ENCODE measurements at places on chromosomes 3 and 15. TPM values are rescaled to one million over a fixed set of nuclear protein-coding genes. Genes with fewer than 3 reads are reported as not detected.

GRCh38 chr15:43517354-43518196 lies at the start of gene MAP1A:
MAP1A (plus strand) TSS chr15:43517608; CDS start chr15:43521474, 3,866 bp downstream.
- no peaks in the 10 kb centered on the region for H3K36me3 ChIP-seq
- H3K4me3 ChIP-seq = peak within 1 kb of the TSS; percentile 46
- H3K4me1 ChIP-seq = peaks cover 10% of the 10 kb centered on the region
- H3K27me3 ChIP-seq = no peaks in the 10 kb centered on the region

DNA sequence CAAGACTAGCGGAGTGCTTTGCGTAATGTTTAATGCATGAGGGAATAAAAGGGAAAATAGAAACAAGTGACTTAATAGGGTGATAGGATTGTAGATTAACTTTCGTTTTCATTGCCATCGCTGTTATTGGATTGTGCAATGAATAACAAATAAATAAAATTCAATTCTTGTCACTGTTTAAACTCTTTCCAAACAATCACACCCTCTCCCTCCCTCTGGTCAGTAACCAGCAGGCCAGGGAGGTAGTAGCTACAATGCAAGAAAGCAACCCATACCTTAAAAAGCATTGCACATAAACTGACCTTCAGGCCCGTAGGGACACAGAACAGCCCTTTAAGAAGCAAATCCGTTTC lies 705 bp upstream of the TFRC start:
- no peaks in the 10 kb centered on the region for H3K27me3 ChIP-seq
- H3K36me3 ChIP-seq = no peaks in the 10 kb centered on the region
- H3K4me3 ChIP-seq = peak overlapping the region; percentile 98
- no peak for DNase-seq

DNA sequence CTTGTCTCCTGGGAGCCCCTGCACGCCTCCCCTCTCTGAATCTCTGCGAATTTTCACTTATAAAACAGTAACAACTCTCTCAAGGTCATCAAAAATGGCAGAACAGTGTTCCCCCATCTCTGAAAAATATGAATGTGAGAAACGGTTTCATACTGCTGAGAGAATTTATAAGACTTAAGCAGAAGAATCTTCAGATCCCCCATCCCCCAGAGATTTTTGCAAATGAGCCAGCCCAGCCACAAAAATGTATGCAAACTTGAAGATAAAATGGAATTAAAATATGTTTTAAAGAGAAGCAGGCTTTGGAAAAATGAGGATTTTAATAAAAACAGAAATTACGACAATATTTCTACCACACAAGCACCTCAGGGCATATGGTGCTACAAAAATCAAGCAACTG lies 173.0 kb downstream of the STT3B start:
- no peak overlapping the region for H3K4me3 ChIP-seq
- H3K36me3 ChIP-seq = no peaks in the 10 kb centered on the region
- H3K4me1 ChIP-seq = peaks cover 31% of the 10 kb centered on the region

The PODXL2 gene
- 10.0 TPM for polyA plus RNA-seq

The SCG5 gene
- polyA plus RNA-seq = 34.1 TPM

The SKOR1 gene
- 0.05 TPM for polyA plus RNA-seq

The ELL3 gene
- 4.7 TPM for polyA plus RNA-seq

- H3K4me1 ChIP-seq = no peaks in the 10 kb centered on the region
- H3K27me3 ChIP-seq = no peaks in the 10 kb centered on the region
- H3K36me3 ChIP-seq = no peaks in the 10 kb centered on the region
- H3K4me3 ChIP-seq = no peak overlapping the region
Measured at GRCh38 chr3:153961494-153961893, 159.7 kb upstream of the ARHGEF26 start.

DNA sequence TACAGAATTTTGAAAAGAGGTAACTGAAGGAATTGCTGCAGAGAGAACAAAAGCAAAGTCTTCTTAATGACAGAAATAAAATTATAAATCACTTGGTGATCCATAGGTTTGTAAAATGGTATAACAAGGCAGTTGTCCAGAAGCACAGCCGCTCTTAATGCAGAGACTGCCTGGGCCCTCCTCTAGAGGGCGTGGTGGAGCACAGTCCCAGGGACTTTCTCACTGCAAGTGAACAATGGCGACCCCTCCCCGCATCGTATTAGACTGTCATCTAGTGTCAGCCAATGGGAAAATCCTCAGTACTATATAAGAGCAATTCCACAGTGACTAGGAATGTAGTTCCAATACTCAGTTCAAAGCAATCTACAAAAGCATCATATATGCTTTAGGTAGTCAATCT lies 26.4 kb upstream of the ZBED2 start:
- no peaks in the 10 kb centered on the region for H3K27me3 ChIP-seq
- H3K4me3 ChIP-seq = no peak overlapping the region
- no peaks in the 10 kb centered on the region for H3K4me1 ChIP-seq
- DNase-seq = no peak

- no peaks in the 10 kb centered on the region for H3K27me3 ChIP-seq
- no peak overlapping the region for H3K27ac ChIP-seq
- no peak overlapping the region for H3K4me3 ChIP-seq
- H3K4me1 ChIP-seq = no peaks in the 10 kb centered on the region
- no peaks in the 10 kb centered on the region for H3K36me3 ChIP-seq
Measured at GRCh38 chr15:100941536-100941935, 22.4 kb downstream of the LRRK1 start.

DNA sequence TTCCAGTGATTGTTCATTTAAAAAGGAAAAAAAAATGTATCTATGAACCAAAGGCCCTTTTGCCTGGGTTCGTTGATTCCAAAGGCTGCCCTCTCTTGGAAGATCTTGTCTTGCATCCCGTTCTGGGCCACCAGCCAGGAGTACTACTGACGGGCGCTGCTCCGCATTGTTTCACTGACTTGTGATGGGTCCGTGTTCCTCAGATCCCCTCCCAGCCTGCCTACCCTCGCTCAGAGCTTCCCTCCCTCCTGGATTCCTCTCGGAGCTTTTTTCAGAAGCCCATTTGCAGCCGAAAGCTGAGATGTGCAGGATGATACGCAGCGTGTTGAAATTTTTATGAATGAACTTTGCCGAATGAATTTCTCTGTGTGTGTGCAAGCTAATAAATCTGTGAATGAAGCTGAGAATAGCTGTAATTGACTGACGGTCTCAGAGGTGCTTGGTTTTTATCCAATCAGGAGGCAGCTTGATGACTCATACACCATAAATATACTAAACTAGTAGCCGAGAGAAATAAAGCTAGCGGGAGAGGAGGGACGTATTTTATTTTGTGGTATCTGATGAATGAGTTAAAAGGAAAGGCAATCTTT lies at the start of gene SHC4:
Gene SHC4 (minus strand): TSS at position 396 of the 590 bp plus-strand sequence. CDS start 904 bp downstream, outside the sequence.
- no peak within 1 kb of the TSS for H3K27ac ChIP-seq
- H3K4me3 ChIP-seq = peak within 1 kb of the TSS; percentile 27
- DNase-seq = peak; percentile 62

- H3K27me3 ChIP-seq = no peaks in the 10 kb centered on the region
- no peak overlapping the region for H3K4me3 ChIP-seq
- no peak for DNase-seq
Measured at GRCh38 chr3:138361561-138361971, 13.2 kb downstream of the MRAS start.

- H3K4me3 ChIP-seq = no peak overlapping the region
- H3K4me1 ChIP-seq = no peaks in the 10 kb centered on the region
- no peaks in the 10 kb centered on the region for H3K36me3 ChIP-seq
- H3K27ac ChIP-seq = no peak overlapping the region
- no peaks in the 10 kb centered on the region for H3K27me3 ChIP-seq
Measured at GRCh38 chr3:150238995-150239619, 169.0 kb upstream of the TSC22D2 start.

GRCh38 chr3:152305075-152305474 lies 36.3 kb downstream of the MBNL1 start:
- no peak overlapping the region for H3K27ac ChIP-seq
- H3K4me3 ChIP-seq = no peak overlapping the region
- no peak for DNase-seq
- no peaks in the 10 kb centered on the region for H3K27me3 ChIP-seq

GRCh38 chr3:47283591-47284364 lies 1.0 kb downstream of the KLHL18 start:
- H3K4me1 ChIP-seq = peaks cover 9% of the 10 kb centered on the region
- H3K27me3 ChIP-seq = no peaks in the 10 kb centered on the region
- H3K36me3 ChIP-seq = no peaks in the 10 kb centered on the region
- no peak overlapping the region for H3K27ac ChIP-seq

DNA sequence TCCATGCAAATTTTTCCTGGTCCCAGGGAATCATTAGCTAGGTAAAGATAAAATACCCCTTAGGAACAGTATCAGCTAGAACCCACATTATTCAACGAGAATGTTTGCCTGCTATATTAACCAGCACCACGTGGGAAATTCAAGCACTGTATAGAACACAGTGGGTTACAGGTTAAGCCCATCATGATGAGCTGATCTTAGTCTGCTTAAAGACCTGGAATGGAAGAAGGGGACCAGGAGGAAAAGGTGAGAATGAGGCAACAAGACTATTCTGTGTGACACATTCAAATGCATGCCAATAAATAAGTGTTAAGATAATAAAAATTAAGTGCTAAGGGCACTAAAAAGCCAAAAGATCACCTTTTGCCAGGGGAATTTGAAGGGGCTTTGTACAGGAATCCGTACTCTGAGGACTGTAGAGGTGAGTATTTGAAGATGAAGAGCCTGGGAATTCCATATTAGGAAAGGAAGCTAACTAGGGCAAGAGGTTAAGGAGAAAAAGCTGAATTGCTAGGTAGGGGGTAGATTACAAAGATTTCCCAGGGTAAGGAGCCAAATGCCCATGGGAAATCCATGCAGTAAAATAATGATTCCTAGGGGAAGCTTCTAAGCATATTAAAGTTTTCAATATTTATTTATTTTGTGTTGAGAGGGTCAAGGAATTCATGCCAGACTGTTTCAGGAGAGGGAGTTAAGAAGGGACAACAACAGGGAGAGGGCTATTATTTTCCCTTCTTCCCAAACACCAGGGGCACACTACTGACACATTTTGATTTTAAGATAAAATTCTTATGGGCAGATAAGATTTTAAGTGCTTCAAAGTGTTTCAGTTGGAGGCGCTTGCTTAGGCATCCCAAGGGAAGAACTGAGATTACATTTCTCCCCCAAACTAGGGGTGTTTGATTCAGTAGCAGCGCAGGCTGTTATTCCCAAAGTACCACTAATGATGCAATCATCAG lies 2.3 kb upstream of the MED12L start:
- no peak overlapping the region for H3K4me3 ChIP-seq
- H3K27ac ChIP-seq = no peak overlapping the region
- no peaks in the 10 kb centered on the region for H3K27me3 ChIP-seq
- H3K36me3 ChIP-seq = no peaks in the 10 kb centered on the region

- no peaks in the 10 kb centered on the region for H3K27me3 ChIP-seq
- peaks cover 2% of the 10 kb centered on the region for H3K4me1 ChIP-seq
- H3K4me3 ChIP-seq = peak overlapping the region; percentile 92
- peak overlapping the region; percentile 95 for H3K27ac ChIP-seq
- no peaks in the 10 kb centered on the region for H3K36me3 ChIP-seq
Measured at GRCh38 chr15:98648654-98649471, 524 bp downstream of the IGF1R start.

- DNase-seq = no peak
- no peak overlapping the region for H3K4me3 ChIP-seq
- H3K27me3 ChIP-seq = no peaks in the 10 kb centered on the region
- no peak overlapping the region for H3K27ac ChIP-seq
- H3K36me3 ChIP-seq = no peaks in the 10 kb centered on the region
- H3K4me1 ChIP-seq = no peaks in the 10 kb centered on the region
Measured at GRCh38 chr15:43998607-43999006, 171.8 kb downstream of the WDR76 start.

- H3K27me3 ChIP-seq = no peaks in the 10 kb centered on the region
- no peak overlapping the region for H3K27ac ChIP-seq
- no peak for DNase-seq
- no peaks in the 10 kb centered on the region for H3K4me1 ChIP-seq
Measured at GRCh38 chr15:74865316-74865715, 7.8 kb downstream of the SCAMP2 start.

DNA sequence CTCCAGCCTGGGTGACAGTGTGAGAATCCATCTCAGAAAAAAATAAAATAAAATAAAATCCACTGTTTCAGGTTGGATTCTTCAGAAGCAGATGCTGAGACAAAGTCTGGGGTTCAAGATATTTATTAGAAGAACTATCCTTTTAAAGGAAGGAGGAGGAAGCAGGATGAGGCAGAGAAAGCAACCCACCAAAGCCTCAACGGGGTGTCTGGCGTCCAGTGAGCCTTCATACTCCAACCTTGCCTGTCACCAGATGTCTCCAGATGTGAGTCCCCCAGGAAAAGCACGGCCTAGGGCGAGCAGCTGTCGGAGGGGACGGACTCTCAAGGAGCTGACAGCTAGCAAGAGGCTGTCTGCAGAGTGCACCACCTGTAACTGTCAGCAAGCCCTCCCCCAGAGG lies 37.3 kb downstream of the MB21D2 start:
- no peak overlapping the region for H3K4me3 ChIP-seq
- peaks cover 6% of the 10 kb centered on the region for H3K4me1 ChIP-seq
- no peak overlapping the region for H3K27ac ChIP-seq
- H3K27me3 ChIP-seq = no peaks in the 10 kb centered on the region
- H3K36me3 ChIP-seq = no peaks in the 10 kb centered on the region
- no peak for DNase-seq

DNA sequence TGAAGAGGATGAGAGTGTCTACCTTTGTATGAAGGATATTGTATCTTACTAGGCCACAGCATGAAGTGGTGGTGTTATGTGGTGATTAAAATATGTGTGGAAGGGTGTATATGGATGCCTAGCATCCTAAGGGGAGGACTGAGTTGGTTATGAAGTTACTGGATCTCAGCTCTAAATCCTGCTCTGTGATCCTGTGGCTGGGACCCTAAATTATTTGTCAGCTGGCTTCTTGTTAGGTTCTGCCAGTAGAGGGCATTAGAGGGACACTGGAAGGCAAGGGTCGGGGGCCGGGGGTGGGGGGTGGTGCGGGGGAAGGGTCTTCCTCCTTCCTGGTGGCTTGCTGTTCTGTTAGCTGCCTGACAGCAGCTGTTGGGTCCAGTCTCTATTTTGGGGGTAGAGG lies 34.9 kb downstream of the MORF4L1 start:
- no peak overlapping the region for H3K27ac ChIP-seq
- no peak overlapping the region for H3K4me3 ChIP-seq
- peaks cover 2% of the 10 kb centered on the region for H3K4me1 ChIP-seq
- H3K36me3 ChIP-seq = no peaks in the 10 kb centered on the region

- DNase-seq = no peak
- H3K27ac ChIP-seq = no peak overlapping the region
- H3K4me1 ChIP-seq = no peaks in the 10 kb centered on the region
- no peaks in the 10 kb centered on the region for H3K36me3 ChIP-seq
- H3K4me3 ChIP-seq = no peak overlapping the region
Measured at GRCh38 chr15:77085297-77085696, 14.4 kb upstream of the TSPAN3 start.

DNA sequence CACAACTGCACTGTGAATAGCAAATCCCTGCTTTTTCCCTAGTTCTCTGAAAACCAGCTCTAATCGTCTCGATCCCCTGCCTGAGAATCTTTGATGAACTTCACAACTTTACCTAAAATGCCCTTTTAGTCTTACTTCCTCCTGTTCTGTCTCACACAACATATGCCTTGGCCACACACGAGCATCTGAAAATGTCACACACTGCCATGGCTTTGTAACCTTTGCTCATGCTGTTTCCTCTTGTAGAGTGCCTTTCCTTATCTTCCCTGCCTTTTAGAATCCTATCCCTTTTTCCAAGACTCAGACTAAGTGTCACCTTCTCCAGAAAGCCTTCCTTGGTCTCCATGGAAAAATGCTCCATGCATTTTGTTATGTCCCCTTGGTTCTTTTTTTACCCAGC lies 71.4 kb upstream of the HACD2 start:
- H3K4me3 ChIP-seq = no peak overlapping the region
- DNase-seq = no peak
- no peaks in the 10 kb centered on the region for H3K27me3 ChIP-seq
- H3K4me1 ChIP-seq = peaks cover 29% of the 10 kb centered on the region

The CAV3 gene
- polyA plus RNA-seq = not detected

The HAPLN3 gene
- 3.4 TPM for polyA plus RNA-seq

Measured in ovary (tissue), 10 donors.